ENCODE measurements at places on chromosomes 16 and 17.

DNA sequence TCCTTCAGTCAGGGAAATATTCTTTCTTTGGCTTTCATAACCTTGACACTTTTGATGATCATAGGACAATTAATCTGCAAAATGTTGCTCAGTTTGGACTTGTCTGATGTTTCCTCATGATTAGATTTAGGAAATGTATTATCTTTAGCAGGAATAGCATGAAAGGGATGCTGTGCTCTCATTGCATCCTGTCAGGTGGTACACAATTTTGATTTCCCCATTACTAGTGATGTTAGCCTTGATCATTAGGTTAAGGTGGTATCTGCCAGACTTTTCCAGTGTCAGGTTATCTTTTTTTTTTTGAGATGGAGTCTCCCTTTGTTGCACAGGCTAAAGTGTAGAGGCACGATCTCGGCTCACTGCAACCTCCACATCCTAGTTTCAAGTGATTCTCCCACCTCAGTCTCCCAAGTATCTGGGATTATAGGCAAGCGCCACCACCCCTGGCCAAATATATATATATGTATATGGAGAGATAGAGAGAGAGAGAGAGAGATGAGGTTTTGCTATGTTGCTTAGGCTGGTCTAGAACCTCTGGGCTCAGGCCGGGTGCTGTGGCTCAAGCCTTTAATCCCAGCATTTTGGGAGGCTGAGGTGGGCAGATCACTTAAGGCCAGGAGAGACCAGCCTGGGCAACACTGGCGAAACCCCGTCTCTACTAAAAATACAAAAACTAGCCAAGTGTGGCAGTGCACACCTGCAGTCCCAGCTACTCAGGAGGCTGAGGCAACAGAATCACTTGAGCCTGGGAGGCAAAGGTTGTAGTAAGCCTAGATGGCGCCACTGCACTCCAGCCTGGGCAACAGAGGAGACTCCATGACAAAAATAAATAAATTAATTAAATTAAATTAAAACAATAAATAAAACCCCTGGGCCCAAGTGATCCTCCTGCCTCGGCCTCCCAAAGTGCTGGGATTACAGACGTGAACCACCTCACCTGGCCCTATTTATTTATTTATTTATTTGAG, 15.8 kb upstream of the CAVIN1 start:
- peak; percentile 26 for DNase-seq

DNA sequence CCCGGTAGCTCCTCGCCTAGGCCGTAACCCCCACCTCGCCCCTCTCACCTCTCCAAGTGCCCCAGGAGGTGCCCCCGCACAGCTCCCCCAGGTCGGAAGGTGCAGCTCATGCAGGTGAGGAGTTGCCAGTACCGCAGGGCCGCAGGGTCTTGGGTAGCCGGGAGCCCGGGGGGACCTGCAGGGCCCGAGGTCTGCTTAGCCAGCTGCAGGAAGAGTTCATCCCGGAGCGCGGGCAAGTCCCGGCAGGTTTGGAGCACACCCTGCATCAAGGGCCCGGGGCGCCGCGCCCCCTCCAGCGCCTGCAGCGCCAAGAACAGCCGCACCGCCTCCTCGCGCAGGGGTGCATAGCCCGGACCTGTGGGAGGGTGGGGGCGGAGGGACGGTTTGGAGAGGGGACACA, 4.8 kb downstream of the PLEKHH3 start:
- no peak for DNase-seq

GRCh38 chr16:31105677-31106213, 2.4 kb upstream of the BCKDK start:
- peak; percentile 64 for DNase-seq

- DNase-seq, result no peak
Measured at GRCh38 chr17:67056746-67057490, 12.6 kb downstream of the CACNG1 start.

- no peak for DNase-seq
Measured at GRCh38 chr17:79887451-79887991, 48.3 kb upstream of the CBX4 start.

DNA sequence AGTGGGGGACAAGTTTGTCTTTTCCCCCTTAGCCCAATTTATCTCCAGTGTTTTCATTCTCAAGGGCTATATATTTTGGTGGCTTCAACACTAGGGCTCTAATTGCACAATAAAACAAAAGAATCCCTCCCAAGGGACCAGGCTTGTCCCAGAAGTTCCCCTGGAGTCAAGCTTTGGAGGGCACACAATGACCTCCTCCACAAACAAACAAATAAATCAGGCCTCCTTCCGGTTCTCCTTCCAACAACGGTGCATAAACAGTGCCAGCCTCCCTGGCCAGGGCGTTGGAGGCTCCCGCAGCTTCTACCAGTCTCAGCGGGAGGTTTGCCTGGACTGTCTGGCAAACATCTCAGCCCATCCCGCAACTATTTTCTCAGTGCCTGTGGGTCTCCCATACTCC, 188.0 kb upstream of the FOXF1 start:
- DNase-seq, result no peak

GRCh38 chr16:85210423-85211169, 98.3 kb upstream of the CIBAR2 start:
- DNase-seq, result no peak

GRCh38 chr16:67549240-67549639, 13.1 kb upstream of the CTCF start:
- DNase-seq, result no peak

DNA sequence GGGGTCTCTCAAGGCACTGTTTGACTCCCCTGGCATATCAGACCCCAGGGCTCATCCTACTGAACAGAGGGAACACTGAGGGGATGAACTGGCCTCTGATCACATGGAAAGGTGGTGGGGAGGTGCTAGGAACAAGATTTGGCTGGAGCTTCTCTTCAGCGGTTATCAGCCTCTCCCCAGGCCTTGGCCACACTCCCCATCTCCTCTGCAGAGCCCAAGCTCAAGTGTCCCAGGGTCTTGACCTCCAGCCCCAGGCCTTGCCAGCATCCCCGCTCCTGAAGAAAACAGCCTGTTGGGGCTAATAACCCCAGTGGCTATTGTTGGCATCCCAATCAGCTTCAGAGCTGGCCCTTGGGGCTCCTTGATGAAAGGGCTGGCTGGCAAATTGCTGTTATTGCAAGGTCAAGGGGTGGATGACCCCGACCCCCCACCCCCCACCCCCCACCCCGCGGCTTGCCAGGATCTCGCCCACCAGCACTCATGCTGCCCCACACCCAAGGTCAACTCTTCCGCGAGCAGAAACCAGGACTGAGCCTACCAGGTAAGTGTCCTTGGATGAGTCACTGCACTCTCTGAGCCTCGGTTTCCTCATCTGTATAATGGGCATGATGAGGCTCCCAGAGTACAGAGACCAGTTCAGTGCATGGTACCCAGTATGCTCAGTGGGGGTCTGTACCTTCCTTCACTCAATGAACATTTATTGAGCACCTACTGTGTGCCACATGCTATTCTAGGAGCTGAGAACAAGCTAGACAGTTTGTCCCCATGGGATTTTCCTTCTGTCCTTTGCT, 18.8 kb upstream of the FAM83G start:
- DNase-seq, result no peak

GRCh38 chr17:31499771-31500554, 108.5 kb downstream of the RAB11FIP4 start:
- no peak for DNase-seq

GRCh38 chr17:66941773-66942450, 22.6 kb upstream of the CACNG4 start:
- no peak for DNase-seq

DNA sequence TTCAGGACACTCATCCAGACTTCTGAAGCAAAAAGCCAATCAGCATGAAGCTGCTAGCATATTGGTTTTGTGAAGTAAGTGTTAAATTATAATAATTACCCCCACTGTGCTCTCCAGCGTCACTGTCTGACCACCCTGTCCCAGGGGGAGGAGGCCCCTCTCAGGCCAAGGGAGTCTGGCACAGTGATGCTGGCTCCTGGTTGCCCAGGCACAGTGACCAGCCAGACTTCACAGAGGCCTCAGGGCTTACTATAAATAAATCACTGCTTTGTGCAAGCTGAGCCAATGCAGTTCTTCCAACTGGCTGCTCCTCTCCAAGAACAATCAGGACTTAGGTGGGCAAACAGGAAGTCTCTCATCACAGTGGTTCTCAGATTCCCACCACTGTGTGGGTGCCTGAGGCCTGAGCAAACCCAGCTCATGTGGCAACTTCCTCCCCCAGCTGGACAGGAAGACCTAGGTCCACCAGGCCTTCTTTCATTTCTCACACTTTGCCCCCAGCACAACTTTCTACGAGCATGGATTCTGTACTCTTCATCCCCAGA, 1.7 kb upstream of the DBNDD1 start:
- no peak for DNase-seq

GRCh38 chr17:76278268-76278908, 13.2 kb downstream of the UBALD2 start:
- DNase-seq, result no peak

- DNase-seq, result no peak
Measured at GRCh38 chr17:4362141-4362540, 4.3 kb downstream of the UBE2G1 start.

DNA sequence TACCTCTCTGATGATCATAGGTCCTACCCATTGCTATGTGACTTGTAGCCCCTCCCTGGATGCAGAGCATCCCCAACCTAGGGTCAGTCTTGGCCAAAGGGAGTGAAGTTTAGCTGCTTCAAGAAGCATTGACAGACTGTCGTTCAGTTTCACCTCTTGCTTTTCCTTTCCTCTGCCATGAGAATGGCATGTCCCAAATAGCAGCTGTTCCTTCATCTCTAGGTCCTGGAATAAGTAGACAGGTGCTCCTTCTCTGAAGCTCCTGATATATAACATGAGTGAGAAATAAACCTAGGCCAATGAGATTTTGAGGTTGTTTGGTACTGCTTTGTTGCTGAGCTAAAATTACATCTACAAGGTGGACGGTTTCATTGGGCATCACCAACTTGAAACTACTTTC, 204.5 kb upstream of the CACNG5 start:
- DNase-seq, result no peak

DNA sequence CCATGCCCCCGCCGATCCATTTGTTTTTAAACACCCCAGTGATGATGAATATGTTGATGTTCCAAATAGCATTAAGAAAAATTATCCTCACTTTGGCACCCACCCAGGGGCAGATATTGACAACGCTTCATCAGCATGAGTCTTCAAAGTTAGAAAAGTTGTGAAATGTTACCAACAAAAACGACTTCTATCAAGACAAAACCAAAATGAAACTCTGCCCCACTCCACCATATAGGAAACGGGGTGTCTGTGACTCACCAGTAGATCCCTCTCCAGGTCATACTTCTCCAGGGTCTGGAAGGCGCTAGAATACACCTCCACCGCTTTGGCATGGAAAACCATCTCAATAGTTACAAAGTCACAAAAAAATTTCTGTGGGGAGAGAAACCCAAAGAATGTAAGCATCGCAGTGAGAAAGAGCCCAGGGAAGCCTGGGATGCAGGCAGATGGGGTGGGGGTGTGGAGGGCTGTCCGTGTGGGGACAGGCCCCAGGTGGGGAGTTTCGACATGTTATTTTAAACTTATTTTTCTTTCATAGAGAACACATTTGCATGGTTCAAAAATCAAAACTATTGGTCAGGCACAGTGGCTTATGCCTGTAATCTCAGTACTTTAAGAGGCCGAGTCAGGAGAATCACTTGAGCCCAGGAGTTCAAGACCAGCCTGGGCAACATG, 10.2 kb downstream of the CIBAR2 start:
- no peak for DNase-seq

DNA sequence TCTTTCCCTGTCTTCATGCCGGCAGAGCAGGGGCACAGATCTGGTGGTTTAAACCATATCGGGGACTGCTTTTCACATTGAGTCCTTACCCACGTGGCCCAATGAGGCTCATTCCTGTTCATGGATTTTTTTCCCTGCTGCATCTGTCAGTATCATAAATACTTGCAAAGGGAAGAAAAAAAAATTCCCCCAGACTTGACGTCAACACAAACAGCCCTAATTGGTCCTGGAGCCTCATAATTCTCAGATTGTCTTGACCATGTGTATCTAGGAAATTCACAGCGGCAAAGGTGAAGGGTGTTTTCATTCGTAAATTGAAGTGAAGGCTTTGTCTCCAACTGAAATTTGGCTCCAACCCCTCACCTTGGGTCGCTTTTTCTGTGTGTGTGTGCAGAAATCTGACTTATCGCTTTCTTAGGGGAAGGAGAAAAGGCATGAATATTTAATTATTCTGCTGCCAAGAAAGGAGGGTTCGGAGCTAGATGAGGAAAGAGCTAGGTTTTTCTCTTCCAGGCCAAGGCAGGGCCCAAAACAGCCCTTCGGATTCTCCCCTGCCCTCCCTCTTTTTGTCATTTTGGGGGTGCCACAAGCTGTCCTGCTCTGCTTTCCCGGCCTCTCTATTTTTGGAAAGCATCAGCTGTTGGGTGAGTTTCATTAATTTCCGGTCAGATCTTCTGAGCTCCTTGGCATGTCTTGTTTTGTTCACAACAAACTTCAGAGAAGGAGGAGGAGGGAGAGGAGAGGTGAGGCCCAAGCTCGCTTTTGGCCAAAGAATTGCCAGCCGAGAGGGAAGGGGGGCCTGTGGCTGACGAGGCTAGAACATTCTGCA, 17.8 kb upstream of the CIBAR2 start:
- no peak for DNase-seq

GRCh38 chr17:78233678-78234077, 2.2 kb downstream of the TMEM235 start:
- DNase-seq, result no peak

DNA sequence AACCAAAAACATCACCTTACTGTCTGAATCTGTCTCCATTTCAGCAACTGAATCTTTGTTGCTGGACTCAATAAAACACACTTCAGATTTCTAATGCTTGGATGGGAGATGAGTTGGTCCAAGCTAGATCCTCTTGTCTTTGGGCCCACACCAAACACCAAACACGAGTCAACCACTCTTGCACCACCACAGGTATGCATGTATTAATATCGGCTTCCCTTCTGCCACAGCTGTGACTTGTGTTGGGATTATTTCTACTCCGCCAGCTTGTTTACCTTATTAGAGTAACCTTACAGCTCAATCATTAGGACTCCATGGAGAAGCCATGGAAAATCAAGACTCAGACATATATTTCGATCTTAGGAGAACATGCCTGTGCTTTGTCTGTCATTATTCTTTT, 49.9 kb downstream of the XYLT1 start:
- no peak for DNase-seq

Measured in activated CD4-positive, alpha-beta T cell treated with anti-CD3 and anti-CD28 coated beads for 1 hour (primary cell).